ENCODE measurements at places on chromosomes 16 and 17. TPM values are rescaled to one million over a fixed set of nuclear protein-coding genes. Genes with fewer than 3 reads are reported as not detected.

APRT gene
- 39.3 TPM for total RNA-seq

C1QTNF1 gene
- total RNA-seq = 24.7 TPM

ZFP3 gene
- total RNA-seq = 2.7 TPM

ZNF385C gene
- not detected for total RNA-seq

CLEC3A gene
- not detected for total RNA-seq

TMUB2 gene
- 38.9 TPM for total RNA-seq

SKA2 gene
- total RNA-seq = 51.1 TPM

EIF3CL gene
- total RNA-seq = 37.6 TPM

SMTNL2 gene
- total RNA-seq = not detected

MILR1 gene
- 6.5 TPM for total RNA-seq

EFNB3 gene
- total RNA-seq = 5.2 TPM

KRTAP1-5 gene
- total RNA-seq = 1.5 TPM

ARHGDIG gene
- not detected for total RNA-seq

CCL4L2 gene
- not detected for total RNA-seq

DHX8 gene
- total RNA-seq = 53.2 TPM

STH gene
- not detected for total RNA-seq

CDRT15L2 gene
- total RNA-seq = not detected

HBZ gene
- total RNA-seq = not detected

MTSS2 gene
- total RNA-seq = 278 TPM

CACNG3 gene
- not detected for total RNA-seq

KRTAP2-1 gene
- not detected for total RNA-seq

TENT4B gene
- total RNA-seq = 13.5 TPM

MPO gene
- not detected for total RNA-seq

BOLA2 gene
- 9.1 TPM for total RNA-seq

CACNB1 gene
- 14.0 TPM for total RNA-seq

SPAG7 gene
- 30.2 TPM for total RNA-seq

HS3ST3B1 gene
- 93.6 TPM for total RNA-seq

OR4D2 gene
- total RNA-seq = not detected

KRTAP4-1 gene
- not detected for total RNA-seq

MT1A gene
- total RNA-seq = not detected

KCTD19 gene
- not detected for total RNA-seq

CHST5 gene
- total RNA-seq = not detected

SP6 gene
- 0.12 TPM for total RNA-seq

TTYH2 gene
- 7.5 TPM for total RNA-seq

ZNF469 gene
- 3.1 TPM for total RNA-seq

TP53TG3B gene
- not detected for total RNA-seq

CCL16 gene
- not detected for total RNA-seq

MPG gene
- total RNA-seq = 153 TPM

HCRT gene
- not detected for total RNA-seq
